ENCODE measurements at places on chromosomes 12 and 14. TPM values are rescaled to one million over a fixed set of nuclear protein-coding genes. Genes with fewer than 3 reads are reported as not detected.

CDK4 gene
- 60.0 TPM for total RNA-seq

SLC8A3 gene
- total RNA-seq = not detected

LIN52 gene
- total RNA-seq = 12.7 TPM

SPRYD3 gene
- 20.0 TPM for total RNA-seq

B3GNT4 gene
- total RNA-seq = 0.14 TPM

PTPRR gene
- total RNA-seq = 5.5 TPM

PFKM gene
- 70.8 TPM for total RNA-seq

TMTC1 gene
- 59.2 TPM for total RNA-seq

GRCh38 chr14:55099756-55100155 lies 29.3 kb upstream of the LGALS3 start:
- peak; percentile 27 for DNase-seq

GRCh38 chr12:91565246-91565645 lies 382.6 kb upstream of the DCN start:
- peak; percentile 33 for DNase-seq

GRCh38 chr14:91350813-91351511 lies 66.7 kb downstream of the CCDC88C start:
- DNase-seq = no peak

GRCh38 chr14:99238216-99238615 lies 33.8 kb downstream of the BCL11B start:
- no peak for DNase-seq

DNA sequence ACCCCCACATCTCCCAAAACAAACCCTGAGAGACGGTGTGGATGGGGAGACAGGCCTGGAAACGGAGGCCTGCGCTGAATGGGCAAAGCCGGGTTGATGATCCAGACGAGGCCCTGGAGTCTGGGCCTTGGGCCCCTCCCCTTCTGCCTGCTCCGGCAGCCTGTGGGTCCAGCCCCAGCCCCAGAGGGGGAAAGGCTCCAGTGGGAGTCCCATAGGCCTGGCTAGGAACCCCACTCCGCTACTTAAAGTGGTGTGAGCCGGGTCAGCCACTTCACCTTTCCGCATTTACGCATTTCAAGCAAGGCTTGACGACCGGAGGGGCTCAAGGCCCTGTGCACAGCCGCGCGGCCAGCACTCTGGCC lies 695 bp upstream of the TNFAIP2 start:
- DNase-seq = no peak

DNA sequence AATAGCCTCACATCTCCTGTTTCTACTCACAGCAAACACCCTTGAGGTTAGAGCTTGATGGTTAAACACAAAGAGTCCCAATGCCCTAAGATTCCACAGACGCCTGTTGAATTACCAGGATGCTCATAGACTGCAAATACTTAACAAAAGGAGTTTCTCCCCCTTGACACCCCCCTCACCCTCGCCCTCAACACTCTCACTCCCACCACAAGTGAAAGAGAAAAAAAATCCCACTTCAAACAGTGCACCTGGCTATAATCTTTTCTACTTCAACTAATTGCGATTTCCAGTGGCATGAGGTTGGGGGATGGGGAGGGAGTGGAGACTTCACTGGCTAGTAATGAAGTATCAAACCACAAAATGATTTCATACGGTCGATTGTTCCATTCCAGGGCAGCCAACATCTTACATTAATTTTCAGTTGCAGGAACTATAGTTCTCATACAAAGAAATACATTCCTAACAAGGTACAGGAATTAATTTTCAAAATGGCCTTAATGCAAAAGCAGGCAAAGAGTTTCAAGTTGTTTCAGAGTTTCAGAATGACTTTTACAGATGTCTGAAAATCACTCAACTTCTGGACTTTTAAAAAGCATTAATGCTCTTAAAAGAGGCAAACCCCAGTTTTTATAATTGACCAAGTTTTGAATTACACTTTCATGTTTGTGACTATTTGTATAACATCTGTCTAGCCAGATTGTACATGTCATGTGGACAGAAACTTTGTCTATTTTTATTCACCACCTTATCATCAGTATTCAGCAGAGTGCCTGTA lies 390.7 kb downstream of the C12orf75 start:
- DNase-seq = no peak

- DNase-seq = no peak
These were observed 32.7 kb downstream of the GPHB5 start for GRCh38 chr14:63286071-63286470.

DNA sequence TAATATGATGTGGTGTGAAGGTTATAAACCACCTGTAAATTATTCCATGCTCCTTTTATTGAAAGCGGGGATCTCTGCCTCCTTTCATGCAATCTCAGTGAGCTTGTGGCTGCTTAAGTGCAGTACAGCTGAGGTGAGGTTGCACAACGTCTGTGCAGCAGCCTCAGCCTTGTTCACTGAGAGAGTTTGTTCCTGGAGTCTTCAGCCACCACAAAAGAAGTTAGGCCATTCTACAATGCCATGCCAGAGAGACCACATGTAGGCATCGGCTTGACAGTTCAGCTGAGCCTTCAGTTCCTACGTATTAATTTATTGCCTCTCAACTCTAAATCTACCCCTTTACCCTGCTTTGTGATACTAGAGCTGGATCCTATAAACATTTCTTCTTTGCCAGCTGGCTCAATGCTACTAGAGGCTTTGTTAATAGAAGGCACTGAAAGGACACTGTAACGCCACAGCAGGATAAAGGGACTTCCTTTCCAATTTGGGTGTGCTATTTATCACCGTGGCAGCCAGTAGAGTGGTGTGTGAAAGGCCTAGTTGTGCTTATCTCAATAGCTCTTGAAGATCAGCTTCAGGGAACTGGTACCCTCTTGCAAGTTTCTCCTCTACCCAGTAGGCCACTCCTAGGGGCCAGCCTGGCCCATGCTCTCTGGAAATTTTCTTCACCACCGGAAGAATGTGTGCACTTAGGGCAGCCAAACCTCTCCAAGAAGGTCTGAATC lies 337.7 kb downstream of the IPO8 start:
- no peak for DNase-seq

DNA sequence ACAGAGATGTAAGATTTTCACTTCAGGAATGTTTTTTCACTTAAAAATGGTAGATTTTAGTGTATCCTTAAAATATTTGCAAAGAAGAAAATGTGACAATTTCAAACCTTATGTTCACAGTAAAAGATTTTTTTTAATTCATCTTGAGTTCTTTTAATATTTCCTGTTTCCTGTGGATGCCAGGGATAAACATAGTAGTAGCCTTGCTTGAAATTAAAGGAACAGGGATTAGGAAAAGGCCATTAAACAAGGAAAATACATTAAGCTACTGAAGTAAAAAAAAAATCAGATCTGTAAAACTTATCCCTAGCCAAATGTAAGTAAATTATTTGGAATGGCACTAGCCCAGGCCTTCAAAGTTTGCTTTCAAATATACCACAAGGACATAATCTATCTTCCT lies 138.1 kb upstream of the AEBP2 start:
- no peak for DNase-seq

DNA sequence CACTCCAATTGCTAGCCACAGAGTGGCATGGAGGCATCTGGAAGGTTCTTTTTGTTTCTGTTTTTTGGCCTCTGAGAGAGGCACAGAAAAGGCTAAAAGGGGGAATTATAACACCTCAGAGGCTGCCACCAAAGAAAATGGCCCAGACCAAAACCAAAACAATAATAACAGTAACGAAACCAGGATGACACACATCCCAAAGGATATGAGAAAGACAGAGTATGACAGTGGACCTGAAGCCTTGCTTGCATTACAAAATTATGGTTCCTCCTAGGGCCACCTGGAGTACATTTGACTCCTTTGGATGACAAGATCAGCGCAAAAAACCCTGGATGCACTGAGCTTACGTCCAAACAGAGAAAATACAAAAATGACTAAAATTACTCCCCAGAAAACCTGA lies 152.7 kb downstream of the AEBP2 start:
- no peak for DNase-seq

- peak; percentile 17 for DNase-seq
These were observed 3.6 kb upstream of the NPAS3 start for GRCh38 chr14:32934881-32935633.

GRCh38 chr12:78192979-78193378 lies 362.3 kb downstream of the NAV3 start:
- DNase-seq = no peak

GRCh38 chr14:76940021-76940760 lies 88.3 kb downstream of the IRF2BPL start:
- DNase-seq = no peak

GRCh38 chr14:34676516-34677211 lies 37.7 kb downstream of the CFL2 start:
- DNase-seq = no peak

DNA sequence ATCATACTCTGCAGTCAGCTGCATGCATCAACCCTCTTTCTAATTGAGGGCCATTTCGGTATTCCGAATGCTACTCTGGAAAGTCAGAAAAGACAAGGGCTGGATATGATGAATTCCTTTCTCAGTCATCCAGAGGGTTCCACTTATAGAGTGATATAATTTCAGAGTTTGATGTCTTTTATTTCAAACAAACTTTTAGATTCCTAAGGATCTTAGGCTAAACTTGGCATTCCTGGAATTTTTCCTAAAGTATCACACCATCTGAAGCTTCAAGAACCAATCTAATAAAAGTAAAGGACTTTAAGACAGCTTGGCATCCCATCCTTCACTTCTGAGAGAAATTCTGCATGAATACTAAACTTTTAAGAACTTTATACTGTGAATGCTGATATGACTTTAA lies 69.3 kb upstream of the KCNJ8 start:
- no peak for DNase-seq

DNA sequence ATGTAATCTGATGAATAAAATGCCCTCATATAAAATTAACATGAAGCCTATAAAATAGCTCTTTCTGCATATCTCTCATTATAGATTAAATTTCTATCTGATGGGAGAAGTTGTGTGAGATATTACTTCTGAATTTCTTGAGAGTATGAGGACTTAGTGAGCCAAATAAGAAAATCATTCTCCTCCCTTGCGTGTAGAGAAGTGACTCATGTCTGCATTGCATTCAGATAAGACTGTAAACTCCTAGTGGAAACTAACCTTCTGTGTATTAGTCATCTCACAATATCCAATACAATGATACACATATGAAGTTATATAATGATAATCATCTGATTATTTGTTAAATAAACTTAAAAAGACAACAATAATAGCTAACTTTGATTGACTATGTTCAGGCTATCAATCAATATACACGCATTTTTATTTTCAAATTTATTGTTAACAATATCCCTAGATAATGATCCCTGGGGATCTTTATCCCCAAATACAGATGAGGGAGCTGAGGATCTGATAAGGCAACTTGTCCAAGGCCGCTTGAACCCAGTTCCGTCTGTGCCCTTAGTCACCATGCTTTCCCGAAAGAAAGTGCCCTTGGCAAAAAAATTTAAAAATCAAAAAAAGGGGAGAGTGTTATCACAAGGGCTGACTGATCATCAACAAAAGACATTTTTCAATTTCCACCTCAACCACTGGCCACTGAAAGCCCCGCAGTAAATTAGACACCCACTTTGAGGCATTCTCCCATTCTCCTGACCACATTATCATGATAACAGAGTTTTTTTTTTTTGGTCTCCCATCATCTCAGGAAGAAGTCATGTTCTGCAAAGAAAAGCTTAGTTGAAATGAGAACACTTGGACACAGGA lies 189.2 kb upstream of the RASSF8 start:
- no peak for DNase-seq

GRCh38 chr14:100138955-100139354 lies 20.5 kb downstream of the DEGS2 start:
- no peak for DNase-seq

DNA sequence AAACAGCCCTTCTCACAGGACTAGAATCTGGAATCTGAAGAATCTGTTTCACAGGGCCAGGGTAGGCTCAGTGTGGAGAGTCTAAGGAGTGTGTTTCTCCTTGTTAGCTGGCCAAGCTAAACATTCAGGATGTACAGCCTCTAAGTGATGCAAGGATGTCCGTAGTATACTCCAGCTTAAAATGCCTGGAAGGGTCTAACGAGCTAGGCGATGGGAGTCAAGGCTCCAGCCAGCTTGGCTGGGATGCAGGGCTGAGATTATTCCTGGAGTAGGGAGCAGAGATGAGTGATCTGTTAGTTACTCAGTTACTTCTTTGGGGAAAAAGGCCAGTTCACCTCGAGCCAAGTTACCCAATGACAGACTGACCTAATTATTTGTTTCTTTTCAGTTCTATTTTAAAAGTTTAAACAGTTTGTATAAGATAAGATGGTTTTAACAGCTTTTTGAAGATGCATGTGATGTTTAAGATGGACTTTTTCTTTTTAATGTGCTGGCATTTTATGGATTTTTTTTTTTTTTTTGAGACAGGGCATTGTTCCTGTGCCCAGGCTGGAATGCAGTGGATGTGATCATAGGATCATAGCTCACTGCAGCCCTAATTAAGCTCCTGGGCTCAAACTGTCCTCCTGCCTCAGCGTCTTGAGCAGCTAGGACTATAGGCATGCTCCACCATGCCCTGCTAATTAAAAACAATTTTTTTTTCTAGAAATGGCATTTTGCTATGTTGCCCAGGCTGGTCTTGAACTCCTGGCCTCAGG lies 41.1 kb downstream of the SYNE2 start:
- DNase-seq = peak; percentile 77

DNA sequence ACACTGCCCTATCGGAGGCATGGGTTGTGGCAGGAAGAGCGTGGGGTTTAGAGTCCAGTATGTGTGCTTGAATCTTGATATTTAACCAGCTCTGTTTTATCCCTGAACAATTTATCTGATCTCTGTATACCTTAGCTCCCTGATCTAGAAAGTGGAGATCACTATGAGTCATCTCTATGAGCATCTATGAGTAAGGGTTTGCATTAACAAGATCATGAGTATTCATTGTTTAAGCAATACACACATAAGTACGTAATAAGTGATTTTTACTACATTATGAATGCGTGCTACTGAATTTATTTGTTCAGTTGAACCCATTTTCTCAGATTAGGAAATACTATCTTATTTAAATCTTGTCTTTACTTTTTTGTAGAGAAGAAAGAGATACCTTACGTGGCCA lies 49.4 kb downstream of the GPATCH2L start:
- no peak for DNase-seq

Measured in uterus (tissue), 4 donors.